ENCODE measurements at places on chromosomes 3 and 15.

DNA sequence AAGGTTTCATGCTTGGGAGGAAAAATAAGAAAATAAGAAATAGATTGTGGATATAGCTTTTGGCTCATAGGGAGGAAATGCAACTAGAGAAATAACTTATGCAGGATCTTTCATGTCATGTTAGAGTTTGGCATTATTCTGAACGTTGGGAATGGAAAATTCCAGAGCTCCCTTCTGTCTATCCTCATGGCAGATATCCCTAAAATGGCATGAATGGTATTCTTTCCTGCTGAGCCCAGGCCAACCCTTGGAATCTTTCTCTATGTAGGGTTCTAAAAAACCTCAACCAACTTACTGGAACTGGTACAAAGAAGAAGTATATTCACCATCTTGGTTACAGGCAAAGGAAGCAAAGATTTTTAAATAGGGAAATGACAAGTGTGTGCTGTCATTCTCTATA is 212.5 kb downstream of the CHST2 start:
- DNase-seq: no peak

DNA sequence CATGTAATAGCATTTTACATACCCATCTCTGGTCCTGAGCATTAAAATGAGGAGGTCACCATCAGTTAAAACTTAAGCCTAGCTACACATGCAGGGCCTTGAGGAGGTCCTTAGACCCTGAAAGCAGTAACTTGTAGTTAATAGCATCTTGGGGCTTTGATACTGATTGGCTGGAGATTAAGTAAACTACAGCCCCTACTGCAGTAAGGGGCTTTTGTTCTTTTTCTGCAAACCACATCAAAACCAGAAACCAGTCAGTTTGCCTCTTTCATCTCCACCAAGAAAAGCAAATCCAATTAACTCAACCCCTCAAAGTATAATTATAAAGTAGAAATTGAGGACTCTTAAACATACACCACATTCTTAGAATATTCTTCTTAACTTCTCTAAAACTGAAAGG is 622.7 kb downstream of the ZPLD1 start:
- DNase-seq: no peak

DNA sequence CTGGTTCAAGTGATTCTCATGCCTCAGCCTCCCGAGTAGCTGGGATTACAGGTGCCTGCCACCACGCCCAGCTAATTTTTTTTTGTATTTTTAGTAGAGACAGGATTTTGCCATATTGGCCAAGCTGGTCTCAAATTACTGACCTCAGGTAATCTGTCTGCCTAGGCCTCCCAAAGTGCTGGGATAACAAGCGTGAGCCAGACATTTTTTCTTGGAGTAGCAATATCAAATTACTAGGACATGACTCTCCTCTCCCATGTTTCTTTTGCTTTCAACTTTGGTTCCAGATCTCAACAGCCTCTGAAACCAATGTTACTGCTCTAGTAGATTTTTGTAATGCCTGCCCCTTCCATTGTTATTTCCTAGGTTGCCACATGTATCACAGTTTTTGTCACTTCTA is 462.0 kb downstream of the GBE1 start:
- DNase-seq: no peak

- no peak for DNase-seq
These were observed 296.8 kb downstream of the RORA start for GRCh38 chr15:60932051-60932915.

DNA sequence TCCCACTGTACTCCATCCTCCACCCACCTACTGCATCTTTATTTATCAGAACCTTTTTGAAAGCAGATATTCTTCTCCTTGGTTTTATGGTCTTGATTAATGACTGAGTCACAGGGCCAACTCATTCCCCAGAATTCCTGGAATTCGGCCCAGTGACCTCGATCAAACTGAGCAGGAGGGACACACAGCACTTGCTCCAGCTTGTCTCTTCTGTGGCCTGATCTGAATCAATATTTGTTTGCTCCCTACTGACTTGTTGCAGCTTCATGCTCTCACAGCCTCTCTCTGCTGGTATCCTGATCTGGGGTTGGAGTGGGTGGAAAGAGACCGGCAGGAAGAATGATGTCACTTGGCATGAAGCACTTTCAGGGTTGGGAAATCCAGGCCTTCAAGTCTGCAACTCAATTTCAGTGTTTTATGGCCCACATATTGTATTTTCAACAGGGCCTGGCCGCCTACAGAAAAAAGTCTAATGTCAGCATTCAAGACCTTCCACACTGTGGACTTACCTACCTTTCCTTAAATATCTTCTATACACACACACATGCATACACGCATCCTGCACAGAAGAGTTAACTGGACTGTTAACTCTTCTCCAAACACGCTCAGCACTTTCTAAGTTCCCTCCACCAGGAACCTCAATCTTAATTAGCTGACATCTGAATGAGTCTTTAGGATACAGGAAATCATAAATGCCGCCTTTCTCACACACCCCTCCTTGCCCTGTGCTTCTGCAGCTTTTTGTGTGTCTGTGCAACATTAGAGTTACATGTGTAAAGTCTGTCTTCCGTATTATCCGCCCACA is 4.6 kb downstream of the ANXA2 start:
- DNase-seq: no peak

GRCh38 chr3:173238091-173238490 is 97.1 kb upstream of the SPATA16 start:
- no peak for DNase-seq

- no peak for DNase-seq
These were observed 31.0 kb downstream of the FGD5 start for GRCh38 chr3:14849638-14850230.

GRCh38 chr3:185998136-185998535 is 60.3 kb upstream of the TRA2B start:
- no peak for DNase-seq

DNA sequence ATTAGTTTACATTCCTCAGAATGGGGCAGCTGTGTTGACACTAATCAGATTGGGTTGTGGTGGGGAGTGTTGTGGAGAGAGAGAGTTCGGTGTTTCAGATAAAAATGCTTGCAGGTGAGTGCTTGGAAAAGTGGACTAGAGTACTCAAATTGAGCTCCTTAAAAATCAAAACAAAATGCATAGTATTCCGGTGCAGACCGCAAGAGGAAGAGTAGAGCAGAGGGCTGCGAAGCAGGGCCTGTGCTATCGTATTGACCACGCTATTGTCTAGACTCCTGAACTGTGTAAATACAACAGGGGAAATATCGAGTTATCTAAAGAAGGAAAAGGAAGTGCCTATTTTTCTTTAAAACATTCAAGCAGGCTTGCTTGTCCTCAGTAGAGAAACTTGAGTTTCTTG is 159.5 kb downstream of the TP63 start:
- no peak for DNase-seq

- no peak for DNase-seq
These were observed 125.8 kb upstream of the KCNH8 start for GRCh38 chr3:19022546-19022945.

DNA sequence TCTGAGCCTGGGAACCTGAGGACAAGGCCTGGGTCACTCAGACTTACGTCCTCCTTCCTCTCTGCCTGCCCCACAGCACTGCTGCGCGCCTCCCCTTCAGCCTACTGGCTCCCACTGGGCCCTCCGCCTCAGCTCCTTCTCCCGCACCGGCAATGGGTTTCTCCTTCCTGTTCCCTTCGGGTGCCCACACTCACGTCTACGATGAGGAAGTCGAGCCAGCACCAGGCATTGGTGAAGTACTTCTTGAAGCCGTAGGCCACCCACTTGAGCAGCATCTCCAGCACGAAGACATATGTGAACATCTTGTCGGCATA is 70.0 kb downstream of the EXOG start:
- DNase-seq: no peak

DNA sequence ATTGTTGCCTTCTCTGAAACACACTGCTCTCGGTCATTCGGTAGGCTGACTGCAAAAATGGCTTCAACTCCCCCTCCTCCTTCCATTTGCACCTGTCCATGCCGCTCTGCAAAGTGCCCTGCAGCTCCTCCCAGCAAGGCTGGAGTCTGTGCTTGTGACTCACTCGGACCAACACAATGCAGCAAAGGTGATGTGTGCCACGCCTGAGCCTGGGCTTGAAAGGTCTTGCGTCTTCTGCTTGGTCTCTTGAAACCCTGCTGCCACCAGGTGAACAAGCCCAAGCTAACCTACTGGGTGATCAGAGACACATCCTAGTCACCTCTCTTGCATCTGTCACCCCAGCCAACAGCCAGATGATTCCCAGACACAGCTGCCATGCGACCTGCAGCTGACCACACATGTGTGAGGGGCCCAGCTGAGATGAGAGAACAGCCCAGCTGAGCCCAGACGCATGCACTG is 71.1 kb downstream of the MGLL start:
- DNase-seq: no peak

DNA sequence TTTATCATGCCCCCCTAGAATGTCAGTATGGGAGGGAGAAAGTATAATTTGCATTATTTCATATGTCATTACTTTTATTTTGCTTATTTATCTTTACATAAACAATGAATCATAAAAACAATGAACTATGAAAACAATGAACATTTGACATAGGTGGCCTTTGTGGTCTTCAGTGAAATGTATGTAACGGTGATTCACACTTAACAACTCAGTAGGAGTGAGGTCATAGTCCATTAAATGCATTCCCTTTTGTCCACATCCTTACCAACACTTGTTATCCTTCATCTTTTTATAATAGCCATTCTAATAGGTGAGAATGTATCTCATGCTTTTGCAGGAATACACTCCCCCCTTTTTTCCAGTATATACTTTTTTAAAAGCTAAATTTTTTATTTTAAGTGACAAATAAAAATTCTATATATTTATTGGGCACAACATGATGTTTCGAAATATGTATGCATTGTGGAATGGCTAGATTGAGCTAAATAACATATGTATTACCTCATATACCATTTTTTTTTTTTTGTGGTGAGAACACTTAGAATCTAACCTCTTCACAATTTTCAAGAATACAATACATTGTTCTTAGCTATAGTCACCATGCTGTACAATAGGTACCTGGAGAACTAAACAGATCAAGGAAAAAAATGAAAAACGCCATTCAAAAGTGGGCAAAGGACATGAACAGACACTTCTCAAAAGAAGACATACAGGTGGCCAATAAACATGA is 189.5 kb downstream of the WDR72 start:
- no peak for DNase-seq

GRCh38 chr3:22939349-22939748 is 263.8 kb upstream of the UBE2E2 start:
- DNase-seq: no peak

Measured in NCI-H1417 treated with DMSO at 0.1 percent for 48 hours (cell line).